ENCODE measurements at places on chromosomes 3 and 15.

GRCh38 chr3:108755686-108756085 lies 1.5 kb downstream of the RETNLB start:
- DNase-seq = no peak

DNA sequence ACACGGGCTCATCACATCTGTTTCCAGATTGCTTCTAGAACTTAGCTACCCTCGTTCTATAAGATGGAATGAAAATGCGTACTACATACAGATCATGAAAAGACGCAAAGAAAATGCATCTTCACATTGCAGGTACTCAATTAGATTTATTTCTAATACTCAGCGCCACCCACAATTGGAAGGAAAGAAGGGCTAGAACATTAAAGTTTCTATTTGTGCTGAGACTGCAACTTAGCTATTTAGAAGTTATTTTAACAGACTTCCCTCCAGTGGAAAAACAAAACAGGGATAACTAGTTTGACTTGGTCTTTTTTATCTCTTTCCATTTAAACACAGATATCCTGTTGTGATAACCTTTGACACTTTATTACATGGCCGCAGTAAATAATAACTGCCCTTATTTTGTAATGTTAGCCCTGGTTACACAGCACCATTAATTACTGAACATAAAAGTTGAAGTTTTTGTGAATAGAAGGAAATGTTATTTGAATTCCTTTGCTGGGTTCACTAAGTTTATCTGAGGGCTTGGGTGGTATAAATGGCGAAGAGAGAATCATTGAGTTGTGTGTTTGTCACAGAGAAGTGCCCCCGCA lies 86.9 kb upstream of the SLC25A26 start:
- DNase-seq = no peak

DNA sequence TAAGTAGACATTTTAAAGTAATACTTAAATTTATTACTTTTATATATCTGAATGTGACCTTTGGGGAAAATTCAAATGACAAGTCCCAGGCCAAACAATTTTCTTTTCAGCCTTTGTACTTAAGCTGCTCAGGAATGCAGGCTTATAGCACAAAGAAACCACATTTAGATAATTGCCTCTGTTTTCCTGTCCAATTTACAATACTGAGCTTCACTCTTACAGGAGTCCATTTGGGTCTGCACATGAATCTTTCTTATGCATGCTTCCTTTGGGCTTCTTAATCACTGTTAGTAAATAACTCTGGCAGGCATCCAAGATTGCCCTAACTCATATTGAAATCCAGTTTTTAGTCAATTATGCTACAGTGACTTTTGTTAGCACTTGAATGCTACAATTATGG lies 459.4 kb upstream of the TGFBR2 start:
- no peak for DNase-seq

- DNase-seq = no peak
Measured at GRCh38 chr15:99097441-99098410, 7.2 kb upstream of the SYNM start.

- DNase-seq = no peak
Measured at GRCh38 chr15:33309602-33310276, 1.0 kb upstream of the RYR3 start.

- DNase-seq = no peak
Measured at GRCh38 chr3:197521277-197522182, 34.2 kb downstream of the BDH1 start.

DNA sequence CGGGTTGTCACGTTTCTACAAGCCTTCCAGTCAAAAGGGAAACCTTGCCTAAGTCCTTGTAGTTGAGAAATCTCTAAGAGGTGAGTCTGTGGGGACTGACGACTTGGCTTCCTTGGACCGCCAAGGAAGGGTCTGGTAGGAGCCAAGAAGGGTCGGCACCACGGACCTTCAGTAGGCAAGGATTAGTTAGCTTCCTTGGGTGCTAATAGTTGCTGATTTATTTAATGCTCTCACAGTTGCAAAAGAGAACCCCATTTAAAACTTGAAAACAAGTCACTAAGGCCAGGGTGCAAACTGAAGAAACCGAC lies 361 bp upstream of the LCMT2 start:
- no peak for DNase-seq

- no peak for DNase-seq
Measured at GRCh38 chr3:152786977-152787681, 47.8 kb upstream of the P2RY1 start.

Data from SHP77 treated with DMSO at 0.1 percent for 48 hours (cell line).